ENCODE measurements at places on chromosomes 16 and 17.
A peak's percentile ranks its signal among the peaks of the same experiment; 100 is the strongest.

- no peak for DNase-seq
Observed at GRCh38 chr16:66899310-66899944, 19.1 kb downstream of the PDP2 start.

DNA sequence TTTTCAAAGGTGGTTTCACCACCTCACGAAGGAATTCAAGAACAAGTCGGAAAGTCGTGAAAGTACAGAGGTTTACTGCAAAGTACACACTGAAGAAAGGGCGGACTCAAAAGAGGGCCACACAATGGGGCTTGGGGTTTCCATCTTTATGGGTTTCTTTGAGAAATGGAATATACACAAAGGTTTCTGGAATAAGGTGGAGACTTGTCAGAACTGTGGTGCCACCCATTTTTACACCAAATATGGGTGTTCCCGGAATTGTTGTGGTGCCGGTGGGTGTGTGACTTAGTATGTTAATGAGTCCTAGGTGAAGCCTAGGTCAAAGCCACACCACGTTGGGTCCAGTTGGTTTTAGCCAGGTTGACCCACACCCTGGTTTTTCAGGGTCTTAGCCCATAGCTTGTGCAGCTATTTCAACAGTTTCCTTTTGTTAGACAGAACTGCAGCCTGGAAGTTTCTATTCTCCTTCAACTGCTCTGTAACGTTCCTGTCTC is 567 bp upstream of the GCSH start:
- no peak for DNase-seq

DNA sequence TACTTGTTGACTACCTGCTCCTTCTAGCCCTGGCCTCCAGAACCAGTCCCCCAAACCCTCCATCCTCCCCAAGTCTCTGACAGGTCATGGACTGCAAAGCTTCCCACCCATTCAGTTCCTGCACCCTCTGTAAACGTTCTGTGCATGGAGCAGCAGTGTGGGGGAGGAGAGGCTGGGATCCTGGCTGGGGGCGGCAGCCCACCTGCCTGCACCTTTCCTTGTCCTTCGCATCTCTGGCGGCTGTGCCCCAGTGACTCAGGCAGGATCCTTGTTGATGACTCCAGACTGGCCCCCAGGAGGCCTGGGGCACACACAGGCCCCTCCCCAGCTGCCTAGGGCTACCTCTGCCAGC is 1.6 kb upstream of the PKMYT1 start:
- DNase-seq: no peak

DNA sequence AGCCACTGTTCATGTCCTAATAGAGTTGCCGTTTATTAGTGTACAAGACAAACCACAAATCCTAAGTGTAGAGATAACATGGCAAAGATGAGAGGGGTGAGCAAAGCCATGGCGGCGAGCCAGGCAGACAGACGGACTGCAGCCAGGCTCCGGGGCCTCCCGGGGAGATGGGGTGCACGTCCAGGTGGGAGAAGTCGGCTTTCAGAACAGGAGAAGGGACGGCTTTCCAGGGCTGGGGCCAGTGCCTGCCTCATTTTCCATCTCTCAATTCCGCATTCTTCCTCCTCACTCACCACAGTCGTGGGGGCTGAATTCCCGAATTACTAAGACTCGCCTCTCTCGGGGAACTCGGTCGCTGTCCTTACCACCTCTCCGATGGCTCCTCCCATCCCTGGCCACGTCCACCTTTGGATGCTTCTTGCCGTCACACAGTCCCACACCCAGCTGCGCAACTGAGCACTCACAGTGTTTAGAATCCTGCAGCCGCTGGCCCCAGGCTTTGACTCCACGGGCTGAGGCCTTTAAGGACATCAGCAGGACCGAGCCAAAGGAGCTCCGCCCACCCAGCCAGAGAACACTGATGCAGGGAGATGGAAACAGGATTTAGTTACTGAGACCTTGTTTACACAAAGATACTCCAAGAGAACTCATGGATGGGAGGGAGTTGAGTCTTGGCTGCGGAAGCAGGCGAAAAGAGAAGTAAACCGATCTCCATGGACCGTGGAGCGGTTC is 59.7 kb downstream of the RNF112 start:
- DNase-seq: peak; percentile 79

GRCh38 chr17:40150276-40150675 is 9.9 kb downstream of the CASC3 start:
- DNase-seq: no peak

Measured in left ventricle myocardium inferior (tissue), 1 donor.